ENCODE measurements at places on chromosomes 5 and 9.

- DNase-seq = no peak
Observed at GRCh38 chr5:74442466-74442865, 198.1 kb downstream of the ENC1 start.

- no peak for DNase-seq
Observed at GRCh38 chr9:132214027-132214622, 52.3 kb downstream of the NTNG2 start.

DNA sequence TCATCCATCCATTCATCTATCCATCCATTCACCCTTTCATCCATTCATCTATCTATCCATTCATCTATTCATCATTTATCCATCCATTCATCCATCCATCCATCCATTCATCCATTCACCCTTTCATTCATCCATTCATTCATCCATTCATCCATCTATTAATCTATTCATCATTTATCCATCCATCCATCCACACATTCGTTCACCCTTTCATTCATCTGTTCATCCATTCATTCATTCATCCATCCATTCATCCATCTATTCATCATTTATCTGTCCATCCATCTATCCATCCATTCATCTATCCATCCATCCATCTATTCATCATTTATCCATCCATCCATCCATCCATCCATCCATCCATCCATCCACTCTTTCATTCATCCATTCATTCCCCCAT, 33.9 kb upstream of the FCN2 start:
- DNase-seq = no peak

DNA sequence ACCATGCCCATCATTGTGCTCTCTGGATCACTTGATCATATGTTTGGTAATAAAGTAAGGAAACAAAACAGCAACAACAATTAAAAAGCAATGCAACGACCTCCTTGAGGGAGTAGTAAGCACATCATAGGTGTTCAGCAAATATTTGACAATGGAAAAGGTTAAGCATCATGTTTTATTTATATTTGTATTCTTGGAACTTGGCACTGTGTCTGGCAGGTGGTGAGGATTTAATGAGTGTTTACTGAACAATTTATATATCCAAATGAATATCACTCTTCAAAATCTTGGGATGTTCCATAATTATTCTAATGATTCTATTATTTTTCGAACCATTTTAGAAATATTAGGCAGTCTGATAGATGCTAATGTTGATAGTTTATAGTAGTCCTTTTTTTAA, 6.2 kb downstream of the PIP5K1B start:
- no peak for DNase-seq

GRCh38 chr9:136773386-136774044, 9.2 kb upstream of the LCN15 start:
- DNase-seq = no peak

GRCh38 chr5:133367984-133368383, 244.4 kb downstream of the FSTL4 start:
- DNase-seq = no peak
